Activated naive CD4-positive, alpha-beta T cell (primary cell): ENCODE measurements at places on chromosomes 2 and 18.

DNA sequence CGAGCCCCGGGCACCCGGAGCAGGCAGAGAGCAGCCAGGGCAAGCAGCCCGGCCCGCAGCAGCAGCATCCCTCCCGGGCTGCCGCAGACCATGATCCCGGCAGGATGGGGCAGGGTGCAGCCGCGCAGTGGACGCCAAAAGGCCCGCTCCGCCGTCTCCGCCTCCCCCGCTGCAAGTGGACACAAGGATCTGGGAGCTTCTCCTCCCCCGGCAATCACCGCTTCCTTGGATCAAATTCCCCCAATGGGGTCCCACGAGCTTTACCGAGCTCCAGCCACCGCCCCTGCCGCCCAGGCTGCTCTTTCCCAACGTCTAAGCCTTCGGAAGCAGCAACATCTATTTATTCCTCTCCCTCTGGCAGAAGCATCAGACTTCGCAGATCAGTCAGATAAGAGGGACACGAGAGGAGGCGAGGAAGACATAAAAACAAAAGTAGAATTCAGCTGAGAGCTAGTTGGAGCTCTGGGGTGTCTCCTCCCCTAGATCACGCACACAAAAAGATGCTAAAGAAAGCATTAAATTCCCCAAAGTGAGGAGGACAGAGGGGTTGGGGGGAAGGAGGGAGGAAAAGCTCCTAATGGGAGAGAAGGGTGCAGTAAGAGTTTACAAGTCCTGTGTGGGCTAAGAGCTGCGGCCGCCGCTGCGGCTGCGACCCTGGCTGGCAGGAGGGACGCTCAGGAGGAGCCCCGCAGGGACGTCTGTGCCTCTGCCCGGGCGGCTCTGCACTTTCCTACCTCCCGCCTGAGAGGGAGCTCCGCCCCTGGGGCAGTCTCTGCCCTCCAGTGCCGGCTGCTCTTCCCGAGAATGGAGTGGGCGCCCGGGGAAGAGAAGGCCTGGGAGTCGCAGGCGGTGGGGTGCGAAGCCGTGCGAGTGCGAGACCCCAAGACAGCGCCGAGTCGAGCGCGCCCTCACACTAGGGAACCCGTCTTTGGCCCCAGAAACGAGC is at the start of gene FRZB:
Gene FRZB, minus strand, starts transcription at position 177 of the 946 bp plus-strand sequence. Its CDS starts 85 bp downstream, at position 92.
- DNase-seq, result no peak

- DNase-seq, result no peak
Measured at GRCh38 chr2:241849616-241850543, 8.8 kb downstream of the PDCD1 start.

DNA sequence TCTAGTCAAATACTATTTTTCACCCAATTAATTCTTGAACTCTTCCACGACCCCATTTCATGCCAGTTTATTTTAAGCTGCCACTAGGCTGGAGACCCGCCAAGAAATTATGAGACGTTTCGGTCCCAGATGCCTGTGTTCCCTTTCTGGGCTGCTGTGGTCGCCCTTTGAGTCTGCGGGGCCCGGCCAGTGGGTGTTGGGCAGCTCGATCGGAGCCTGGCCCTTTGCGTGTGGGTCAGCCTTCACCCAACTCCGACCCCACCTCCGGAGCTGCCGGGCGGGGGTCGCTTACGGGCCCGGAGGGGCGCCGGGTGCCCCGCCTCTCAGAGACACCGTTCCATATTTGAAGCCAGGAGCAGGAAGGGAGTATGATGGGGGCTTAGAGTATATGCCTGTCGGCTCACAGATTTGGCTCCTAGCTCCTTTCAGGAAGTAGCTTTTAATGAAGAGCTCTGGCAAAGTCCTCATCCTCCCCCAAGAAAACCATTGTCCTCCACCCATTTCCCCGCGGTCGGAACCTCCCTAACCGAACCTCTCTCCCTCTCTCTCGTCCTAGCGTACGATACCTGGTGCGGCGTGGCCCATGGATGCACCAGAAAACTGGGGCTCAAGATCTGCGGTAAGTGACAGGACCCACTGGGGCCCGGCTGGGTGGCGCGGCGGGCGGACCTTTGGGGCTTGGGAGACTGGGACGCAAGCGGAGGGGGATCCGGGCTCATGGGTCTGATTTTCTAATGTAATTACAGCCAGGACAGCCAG is 5.0 kb downstream of the GAD1 start:
- no peak for DNase-seq

DNA sequence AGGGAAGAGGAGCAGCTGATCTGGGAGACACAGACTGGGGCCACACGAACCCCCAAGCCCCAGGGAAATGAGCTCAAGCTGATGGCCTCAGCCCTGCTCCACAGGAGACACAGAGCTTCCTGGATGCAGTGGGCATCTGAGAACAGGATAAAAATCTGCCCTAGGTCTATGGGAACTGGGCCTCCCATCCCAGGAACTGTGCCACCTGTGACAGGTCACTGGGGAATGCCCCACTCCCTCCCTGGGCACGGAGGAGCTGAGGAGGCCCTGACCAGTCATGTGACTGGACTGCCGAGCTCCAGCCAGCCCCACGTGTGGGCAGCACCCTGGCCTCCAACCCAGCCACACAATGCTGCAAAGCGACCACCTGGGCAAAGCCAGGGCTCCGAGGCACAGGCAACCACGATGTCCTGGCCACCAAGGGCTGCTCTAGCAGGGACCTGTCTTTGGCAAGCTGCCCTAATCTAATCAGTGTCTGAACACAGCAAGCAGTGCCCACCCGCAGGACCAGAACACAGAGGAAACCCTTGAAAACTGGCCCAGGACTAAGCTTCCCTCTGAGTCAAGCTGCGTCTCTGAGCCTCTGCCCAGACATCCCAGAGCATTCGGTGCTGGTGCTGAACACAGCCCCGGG is 57.8 kb upstream of the ID2 start:
- no peak for DNase-seq

GRCh38 chr18:77087393-77088141 is 45.0 kb downstream of the MBP start:
- DNase-seq, result no peak

- DNase-seq, result no peak
Measured at GRCh38 chr2:139946690-139947089, 1166.5 kb upstream of the NXPH2 start.

GRCh38 chr2:145344076-145344724 is 824.3 kb upstream of the ZEB2 start:
- DNase-seq, result no peak
